Foreskin melanocyte (primary cell): ENCODE measurements at places on chromosomes 5 and 9.

DNA sequence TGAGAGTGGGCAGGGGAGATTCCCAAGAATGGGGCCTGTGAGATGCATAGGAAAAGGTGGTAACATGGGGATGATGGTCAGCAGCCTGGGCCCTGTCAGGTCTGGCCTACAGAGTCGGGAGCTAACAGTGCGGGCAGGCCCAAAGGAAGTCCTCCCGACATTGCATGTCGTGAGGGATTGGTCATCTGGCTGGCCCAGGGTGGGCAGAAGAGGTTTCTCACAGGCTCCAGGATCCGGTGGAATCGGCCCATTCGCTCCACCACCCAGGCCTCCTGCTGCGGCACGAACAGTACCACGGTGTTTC is 514 bp downstream of the STOML2 start:
- no peak for DNase-seq

DNA sequence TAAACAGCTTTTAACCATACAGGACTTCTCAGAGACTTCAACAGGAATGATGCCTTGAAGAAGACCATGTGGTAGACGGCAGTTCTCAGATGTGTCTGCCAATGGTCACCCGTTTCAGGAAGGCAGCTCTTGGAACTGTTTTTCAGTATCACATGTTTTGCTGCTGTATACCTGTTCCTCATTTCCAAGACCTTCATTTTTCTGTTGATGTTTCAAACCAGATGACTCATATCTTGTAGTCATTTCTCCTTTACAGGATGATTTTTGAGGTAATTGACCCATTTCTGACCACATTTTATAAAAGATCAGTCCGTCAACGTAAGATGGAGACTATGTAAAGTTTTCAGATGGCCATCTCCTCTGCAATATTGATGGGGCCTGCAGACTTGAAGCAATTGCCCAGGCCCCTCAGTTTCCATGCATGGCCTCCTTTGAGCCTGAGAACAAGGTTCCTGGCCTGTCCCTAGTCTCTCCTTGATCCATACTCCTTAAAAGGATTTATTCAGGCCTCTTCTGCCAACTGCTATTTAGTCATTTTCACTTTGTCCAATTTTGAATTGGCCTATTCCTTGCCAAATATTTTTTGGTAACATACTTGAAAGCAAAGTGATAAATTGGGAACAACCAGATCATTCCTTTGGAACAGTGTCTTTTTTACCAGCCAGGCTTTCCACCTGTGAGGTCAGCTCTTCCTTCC is 128.6 kb downstream of the PDZD2 start:
- DNase-seq = no peak

- DNase-seq = no peak
These were observed 58.4 kb downstream of the UGCG start for GRCh38 chr9:111955048-111955447.

DNA sequence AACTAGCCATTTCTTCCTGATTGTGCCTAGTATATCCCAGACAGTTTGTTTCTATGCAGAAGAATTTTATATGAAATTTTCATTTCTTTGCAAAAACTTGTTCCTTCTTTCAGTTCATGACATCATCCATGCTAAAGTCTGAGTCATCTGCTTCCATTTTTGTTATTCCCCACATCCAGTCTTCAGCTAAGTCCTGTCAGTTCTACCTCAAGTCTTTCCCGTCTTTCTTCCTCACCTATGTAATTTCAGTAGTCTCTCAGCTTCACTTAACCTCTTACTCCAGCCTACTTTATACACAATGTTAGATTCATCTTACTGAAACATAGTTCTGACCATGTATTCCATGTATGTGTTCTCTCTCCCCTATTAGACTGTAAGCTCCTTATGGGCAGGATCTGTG is 39.1 kb downstream of the G3BP1 start:
- no peak for DNase-seq

GRCh38 chr5:146533260-146533857 is 17.4 kb upstream of the GPR151 start:
- DNase-seq = peak; percentile 30

- DNase-seq = no peak
These were observed 95.7 kb downstream of the HOMER1 start for GRCh38 chr5:79418276-79418675.

DNA sequence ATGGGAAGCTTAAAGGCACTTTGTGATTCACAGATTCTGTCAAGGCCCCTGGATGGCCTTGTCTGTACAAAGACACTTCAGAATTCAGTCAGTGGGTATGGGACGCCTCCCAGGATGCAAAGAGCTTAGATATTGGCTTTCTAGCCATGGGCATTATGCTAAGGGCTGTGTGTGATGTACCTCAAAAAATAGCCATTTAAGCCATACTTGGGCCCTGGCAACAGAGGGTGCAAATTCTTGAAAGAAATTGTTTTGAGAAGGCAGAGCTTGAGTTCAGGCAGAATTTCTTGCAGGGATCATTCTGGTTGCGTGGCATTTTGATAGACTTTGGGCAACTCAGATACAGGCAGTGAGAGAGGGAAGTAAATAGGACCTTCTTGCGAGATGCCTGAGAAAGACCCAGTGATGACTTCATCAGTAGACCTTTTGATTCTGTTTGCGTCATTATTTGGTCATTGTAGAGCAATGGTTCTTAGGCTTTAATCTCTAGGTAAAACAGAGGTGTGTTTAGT is 3.9 kb downstream of the CYFIP2 start:
- no peak for DNase-seq

DNA sequence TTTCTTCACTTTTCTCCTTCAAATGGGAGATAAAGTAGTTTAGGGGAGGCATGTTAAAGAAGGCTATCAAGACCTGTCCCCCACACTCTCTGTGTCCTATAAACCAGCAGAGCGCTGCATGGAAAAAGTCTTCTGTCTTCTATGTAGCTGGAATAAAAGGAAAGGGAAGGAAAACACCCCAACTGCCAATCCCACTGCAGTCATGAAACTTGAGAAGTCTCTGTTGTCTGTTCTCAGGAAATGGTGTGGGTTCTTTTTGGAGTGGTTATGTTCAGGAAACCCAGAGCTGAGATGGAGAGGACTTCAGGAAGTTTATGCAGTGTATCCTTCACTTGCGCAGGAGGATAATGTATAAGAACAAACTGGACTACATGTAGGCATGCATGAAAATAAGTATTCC is 274.3 kb downstream of the GAS1 start:
- no peak for DNase-seq

GRCh38 chr5:107381189-107381856 is 289.4 kb downstream of the EFNA5 start:
- DNase-seq = no peak

- DNase-seq = no peak
These were observed 265.5 kb downstream of the CWC27 start for GRCh38 chr5:65034029-65034812.

DNA sequence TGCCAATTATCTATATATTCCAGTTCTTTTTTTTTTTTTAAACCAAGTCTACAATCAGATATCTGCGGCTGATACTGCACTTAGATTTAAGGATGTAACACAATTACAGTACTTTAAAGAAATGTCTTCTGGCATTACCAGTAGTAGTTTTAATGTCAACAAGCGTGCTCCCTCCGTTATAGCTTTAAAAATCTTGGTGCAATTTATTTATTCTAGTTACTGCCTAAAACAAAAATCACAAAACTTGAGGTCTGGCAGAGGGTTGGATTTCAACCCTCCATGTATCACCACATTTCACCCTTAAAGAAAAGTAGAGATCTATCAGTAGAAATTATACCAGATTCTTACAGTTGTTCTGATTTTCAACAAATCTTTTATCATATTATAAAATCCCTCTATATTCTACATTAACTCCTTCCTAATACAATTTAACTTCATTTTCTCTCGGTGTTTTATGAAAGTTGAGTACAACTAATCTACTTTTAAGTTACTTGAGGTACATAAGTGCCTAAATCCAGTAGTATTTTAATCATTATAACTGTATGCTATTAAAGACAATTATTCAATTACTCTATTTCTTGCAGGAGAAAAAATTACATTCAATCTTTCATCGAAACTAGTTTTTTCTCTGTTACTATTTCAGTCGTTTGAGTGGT is 2.0 kb upstream of the RICTOR start:
- no peak for DNase-seq

DNA sequence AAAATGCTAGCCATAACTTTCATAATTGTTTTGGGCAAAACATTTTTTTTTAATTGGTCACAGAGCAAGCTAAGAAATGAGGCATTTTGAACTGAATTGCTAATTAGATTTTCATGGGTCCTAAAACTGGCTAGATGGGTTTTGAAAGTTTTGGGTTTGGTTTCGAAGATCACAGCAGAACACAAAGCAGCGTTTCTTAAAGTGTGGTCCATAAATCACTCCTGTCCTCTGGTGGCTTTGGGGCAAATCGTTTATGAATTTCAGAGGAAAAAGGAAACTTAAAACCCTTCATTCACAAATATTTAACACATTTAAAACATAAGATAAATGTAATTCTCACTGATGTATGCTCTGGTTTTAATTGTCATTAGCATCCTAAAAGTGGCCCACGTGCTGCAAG is 503.7 kb downstream of the SPATA31D1 start:
- peak; percentile 69 for DNase-seq

GRCh38 chr5:151378616-151379015 is 31.3 kb upstream of the SLC36A2 start:
- DNase-seq = no peak

DNA sequence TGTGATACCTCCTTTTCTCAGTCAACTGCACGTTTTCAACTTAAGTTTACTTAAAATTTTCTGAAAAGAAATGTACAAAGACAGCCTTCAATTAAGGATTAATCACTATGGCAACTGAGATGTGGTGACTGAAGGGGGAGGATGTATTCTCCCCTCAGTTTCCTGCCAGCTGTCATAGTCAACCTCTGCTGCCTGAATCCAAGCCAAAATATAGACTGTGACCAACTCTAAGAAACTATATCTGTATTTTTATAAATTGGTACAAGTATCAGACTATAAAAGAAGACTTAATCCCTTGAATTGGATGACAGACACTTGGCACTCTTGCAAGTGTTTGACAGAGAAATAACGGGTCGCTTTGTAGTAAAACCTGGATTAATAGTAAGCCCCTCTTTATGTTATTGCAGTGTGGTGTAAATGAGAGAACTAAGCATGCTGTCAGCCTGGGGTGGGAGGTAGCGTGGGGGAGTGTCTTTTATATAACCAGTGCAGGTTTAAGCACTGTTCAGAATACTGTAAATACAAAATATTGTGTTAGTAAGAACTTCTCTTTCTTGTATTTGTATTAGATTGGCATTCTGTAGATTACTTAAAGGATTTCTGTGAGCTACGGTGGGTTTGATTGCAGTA is 106.4 kb downstream of the ERCC6L2 start:
- DNase-seq = no peak

GRCh38 chr9:90813523-90813922 is 11.9 kb downstream of the SYK start:
- peak; percentile 85 for DNase-seq

DNA sequence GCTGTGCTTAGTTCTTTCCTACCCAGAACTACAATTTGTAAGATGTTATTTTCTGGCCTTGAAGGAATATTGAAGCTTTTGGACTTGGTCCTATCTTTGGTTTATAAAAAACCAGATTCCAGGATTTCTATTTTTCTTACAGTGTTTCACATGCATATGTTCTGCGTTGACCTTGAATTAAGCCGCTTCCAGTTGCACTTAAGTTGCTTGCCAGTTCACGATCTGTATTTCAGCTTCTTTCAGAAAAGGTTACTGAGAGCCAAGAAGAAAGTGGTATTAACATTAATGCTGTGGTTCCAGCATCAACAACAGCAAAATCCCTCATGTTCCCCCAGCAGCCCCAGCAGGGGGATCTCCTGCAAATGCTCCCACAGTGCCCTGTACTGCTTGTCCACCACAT is 156.4 kb upstream of the ADAMTS16 start:
- no peak for DNase-seq

- DNase-seq = no peak
These were observed 109.8 kb downstream of the SAXO1 start for GRCh38 chr9:18923167-18923566.

- DNase-seq = no peak
These were observed 58.0 kb upstream of the PTPN3 start for GRCh38 chr9:109556061-109556460.

GRCh38 chr5:102010644-102011043 is 285.4 kb downstream of the SLCO4C1 start:
- no peak for DNase-seq

- DNase-seq = no peak
These were observed 10.0 kb downstream of the CRB2 start for GRCh38 chr9:123365881-123366528.

DNA sequence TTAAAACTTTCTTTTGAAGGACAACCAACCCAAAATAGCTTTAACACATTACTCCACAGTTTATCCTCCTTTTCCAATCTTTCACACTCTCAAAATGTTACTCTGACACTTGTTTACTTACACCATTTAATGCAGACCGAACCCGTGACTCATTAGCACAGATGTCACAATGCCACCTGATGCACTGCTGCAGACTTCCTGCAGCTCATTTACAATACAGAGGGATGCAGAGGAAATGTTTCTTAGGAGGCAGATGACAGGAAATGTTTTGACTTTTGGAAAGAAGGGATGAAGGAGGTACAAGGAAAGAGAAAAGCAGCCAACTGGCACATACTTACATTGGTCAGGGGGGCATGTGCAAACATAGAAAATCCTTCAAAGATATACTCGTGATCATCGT is 39.0 kb downstream of the DROSHA start:
- DNase-seq = peak; percentile 39

- DNase-seq = peak; percentile 38
These were observed 592.7 kb upstream of the BRINP1 start for GRCh38 chr9:119961774-119962424.

GRCh38 chr5:77167695-77168121 is 42.8 kb upstream of the PDE8B start:
- DNase-seq = peak; percentile 49

DNA sequence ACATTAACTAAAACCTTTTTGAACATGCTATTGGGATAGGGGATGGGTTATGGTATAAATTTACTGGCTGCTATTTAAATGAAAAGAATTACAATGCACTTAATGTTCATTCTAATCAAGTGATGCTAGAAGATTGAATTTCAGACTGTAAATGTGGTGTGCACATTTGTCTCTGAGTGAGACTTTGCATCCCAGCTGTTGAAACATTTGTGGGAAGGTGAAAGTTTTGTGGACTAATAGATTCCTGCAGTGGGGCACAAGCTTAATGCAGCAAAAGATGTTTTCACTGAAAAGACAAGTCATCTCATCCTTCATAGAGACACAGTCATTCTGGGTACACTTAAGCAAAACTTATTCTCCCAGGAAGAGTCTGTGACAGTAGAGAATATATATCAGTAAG is 323.6 kb downstream of the NFIB start:
- DNase-seq = no peak

GRCh38 chr9:82091610-82092009 is 103.0 kb downstream of the SPATA31D1 start:
- DNase-seq = no peak

- DNase-seq = no peak
These were observed 24.5 kb downstream of the ELAVL2 start for GRCh38 chr9:23801523-23801922.

DNA sequence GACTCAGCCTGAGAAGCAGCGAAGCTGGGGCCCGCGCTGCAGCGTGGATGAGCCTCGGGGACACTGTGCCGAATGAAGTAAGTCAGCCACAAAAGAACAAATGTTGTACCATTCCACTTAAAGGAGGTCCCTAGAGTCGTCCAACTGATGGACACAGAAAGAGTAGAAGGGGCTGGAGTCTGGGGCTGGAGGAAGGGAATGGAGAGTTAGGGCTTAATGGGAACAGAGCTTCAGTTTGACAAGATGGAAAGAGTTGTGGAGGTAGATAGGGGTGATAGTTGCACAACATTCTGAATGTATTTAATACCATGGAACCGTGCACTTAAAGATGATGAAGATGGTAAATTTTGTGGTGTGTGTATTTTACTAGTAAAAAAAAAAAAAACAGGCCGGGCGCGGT is 119.9 kb downstream of the EHMT1 start:
- DNase-seq = no peak

GRCh38 chr9:84305497-84306131 is 34.9 kb downstream of the SLC28A3 start:
- no peak for DNase-seq
